ENCODE measurements at places on chromosomes 7 and 10. TPM values are rescaled to one million over a fixed set of nuclear protein-coding genes. Genes with fewer than 3 reads are reported as not detected.

DNA sequence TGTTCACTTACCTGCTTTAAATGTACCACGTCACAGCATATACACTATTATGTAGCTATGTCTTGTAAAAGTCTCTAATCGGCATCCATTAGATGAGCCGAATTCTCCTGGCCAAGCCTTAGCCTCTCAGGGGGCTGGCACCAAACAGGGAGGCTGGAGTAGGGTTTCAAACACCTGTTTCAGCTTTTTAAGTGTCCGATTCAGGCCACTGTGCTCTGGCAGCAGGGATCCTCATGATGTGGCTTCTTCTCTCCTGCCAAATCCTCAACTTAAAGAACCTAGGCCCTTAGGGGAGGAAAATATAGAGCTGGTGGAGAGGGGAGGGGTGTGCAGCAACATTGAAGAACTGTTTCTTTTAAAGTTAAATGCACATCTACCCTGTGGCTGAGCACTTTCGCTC, 68.5 kb upstream of the NFKB2 start:
- no peaks in the 10 kb centered on the region for H3K36me3 ChIP-seq
- H3K27ac ChIP-seq, result no peak overlapping the region
- H3K4me3 ChIP-seq, result no peak overlapping the region
- H3K4me1 ChIP-seq, result no peaks in the 10 kb centered on the region

DNA sequence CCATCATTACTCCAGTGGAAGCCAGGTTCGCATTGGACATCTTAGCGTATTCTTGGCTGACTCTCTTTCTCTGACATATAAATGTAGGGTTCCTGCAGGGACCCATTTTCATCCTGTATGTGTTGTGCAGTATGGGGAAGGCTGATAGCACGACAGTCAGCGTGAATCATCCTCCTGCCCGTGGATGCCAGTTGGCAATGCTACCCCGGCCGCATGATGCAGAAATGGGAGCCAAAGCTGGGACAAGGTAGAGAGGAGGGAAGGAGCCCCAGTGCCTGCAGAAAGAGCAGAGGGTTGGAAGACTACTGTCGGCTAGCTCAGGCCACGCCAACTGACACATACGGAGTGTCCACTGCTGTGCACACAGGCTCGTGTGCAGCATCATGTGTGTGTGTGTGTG, 251.6 kb downstream of the SKAP2 start:
- no peak overlapping the region for H3K27ac ChIP-seq
- H3K4me3 ChIP-seq, result no peak overlapping the region
- no peak for DNase-seq
- H3K4me1 ChIP-seq, result no peaks in the 10 kb centered on the region

GRCh38 chr7:28596245-28596935, 184.1 kb downstream of the CREB5 start:
- no peaks in the 10 kb centered on the region for H3K4me1 ChIP-seq
- DNase-seq, result no peak
- H3K27me3 ChIP-seq, result peaks cover 3% of the 10 kb centered on the region
- no peak overlapping the region for H3K27ac ChIP-seq
- H3K4me3 ChIP-seq, result no peak overlapping the region

DNA sequence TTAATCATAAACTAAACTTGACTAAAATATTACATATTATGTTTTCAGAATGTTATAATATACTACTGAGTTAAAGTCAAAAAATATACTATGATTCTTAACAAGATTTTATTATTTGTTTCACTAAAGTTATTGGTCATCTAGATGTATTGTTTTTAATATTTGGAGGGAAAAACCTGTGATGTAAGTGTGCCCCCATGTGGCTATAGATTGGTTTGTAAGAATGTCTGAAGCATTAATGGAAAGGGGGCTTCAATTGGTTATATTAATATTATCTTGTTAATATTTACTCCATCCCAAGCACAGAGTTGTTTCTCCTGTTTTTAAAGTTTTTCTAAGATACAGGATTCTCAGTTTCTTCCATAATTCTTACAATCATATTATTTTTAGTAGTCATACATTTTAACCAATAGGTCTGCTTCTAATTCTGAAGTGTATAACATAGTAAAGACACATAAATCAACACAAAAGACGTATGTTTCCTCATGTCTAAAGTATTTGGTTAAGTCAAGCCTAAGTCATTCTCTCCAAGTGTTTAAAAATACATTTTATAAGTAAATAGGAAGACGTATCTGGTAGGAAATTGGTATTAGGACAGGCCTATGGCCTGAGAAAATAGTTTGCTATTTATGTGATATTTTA, 58.0 kb downstream of the GNAT3 start:
- no peaks in the 10 kb centered on the region for H3K27me3 ChIP-seq
- no peak for DNase-seq
- H3K4me3 ChIP-seq, result no peak overlapping the region
- no peaks in the 10 kb centered on the region for H3K36me3 ChIP-seq
- no peaks in the 10 kb centered on the region for H3K4me1 ChIP-seq
- no peak overlapping the region for H3K27ac ChIP-seq

GRCh38 chr7:17679458-17679857, 260.8 kb downstream of the SNX13 start:
- H3K27ac ChIP-seq, result no peak overlapping the region
- H3K27me3 ChIP-seq, result no peaks in the 10 kb centered on the region
- no peak for DNase-seq
- no peak overlapping the region for H3K4me3 ChIP-seq
- H3K4me1 ChIP-seq, result peaks cover 10% of the 10 kb centered on the region

GRCh38 chr7:2379821-2380450, 23.5 kb upstream of the CHST12 start:
- no peak overlapping the region for H3K27ac ChIP-seq
- H3K4me1 ChIP-seq, result no peaks in the 10 kb centered on the region
- no peak for DNase-seq
- H3K4me3 ChIP-seq, result no peak overlapping the region

- no peaks in the 10 kb centered on the region for H3K36me3 ChIP-seq
- no peaks in the 10 kb centered on the region for H3K27me3 ChIP-seq
- H3K27ac ChIP-seq, result no peak overlapping the region
- DNase-seq, result no peak
Observed at GRCh38 chr10:5500162-5500670, 846 bp upstream of the CALML5 start.

DNA sequence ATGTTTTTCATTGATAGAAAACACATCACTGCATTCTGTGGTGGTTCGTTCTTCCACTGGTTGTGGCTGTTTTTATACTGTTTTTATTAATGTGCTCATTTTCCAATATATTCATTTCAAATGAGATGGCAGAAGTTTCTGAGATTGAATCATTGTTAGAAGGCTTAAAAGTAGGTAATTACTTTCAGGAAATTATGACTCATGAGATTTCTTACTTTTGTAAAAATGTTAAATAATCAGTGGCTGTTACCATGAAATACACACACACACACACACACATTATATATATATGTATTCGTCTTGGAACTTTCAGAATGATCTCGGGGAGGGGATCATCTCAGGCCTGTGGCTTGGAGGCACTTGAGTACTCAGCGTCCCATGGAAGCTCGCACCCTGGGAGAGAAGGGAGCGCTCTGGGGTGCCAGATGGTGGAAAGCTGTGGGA, 66.1 kb downstream of the ZMYND11 start:
- H3K4me3 ChIP-seq, result no peak overlapping the region
- no peak for DNase-seq
- H3K36me3 ChIP-seq, result no peaks in the 10 kb centered on the region
- no peaks in the 10 kb centered on the region for H3K27me3 ChIP-seq
- no peaks in the 10 kb centered on the region for H3K4me1 ChIP-seq

DNA sequence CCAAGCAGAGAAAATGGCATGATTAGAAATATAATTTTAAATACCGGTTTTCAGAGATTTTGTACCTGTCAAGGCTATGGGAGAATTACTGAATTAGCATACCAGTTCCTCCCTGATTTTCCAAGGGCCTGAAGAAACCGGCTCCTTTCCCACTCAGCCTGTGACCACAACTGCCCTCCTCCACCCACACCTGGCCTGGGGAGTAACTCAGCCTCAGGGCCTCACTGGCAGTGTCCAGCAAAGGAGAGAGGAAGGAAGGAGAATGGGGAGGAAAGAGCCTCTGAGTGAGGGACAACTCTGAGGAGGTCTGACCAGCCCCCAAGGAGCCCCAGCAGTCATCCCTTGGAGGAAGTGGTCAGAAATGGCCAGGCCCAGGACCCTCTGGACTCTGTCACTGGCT, 98.0 kb upstream of the LYZL2 start:
- no peak overlapping the region for H3K4me3 ChIP-seq
- H3K36me3 ChIP-seq, result no peaks in the 10 kb centered on the region
- no peaks in the 10 kb centered on the region for H3K4me1 ChIP-seq
- H3K27ac ChIP-seq, result no peak overlapping the region

DNA sequence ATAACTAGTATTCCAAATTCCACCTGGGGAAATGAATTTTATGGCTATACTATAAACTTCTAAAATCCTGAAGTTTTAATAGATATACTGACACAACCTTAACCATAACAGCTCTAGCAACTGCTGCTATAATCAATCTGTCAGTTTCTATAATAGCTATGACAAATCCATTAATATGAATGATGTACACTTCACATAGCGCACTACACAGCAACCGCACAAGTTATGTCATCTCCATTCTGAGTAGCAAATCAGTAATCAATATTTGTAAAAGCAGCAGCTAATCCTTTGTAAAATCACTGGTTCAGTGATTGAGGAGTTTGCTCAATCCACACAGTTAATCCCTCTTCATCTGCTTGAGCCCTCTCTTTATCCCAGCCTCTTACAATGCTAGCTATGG, 105.3 kb downstream of the SKAP2 start:
- DNase-seq, result no peak
- H3K27me3 ChIP-seq, result no peaks in the 10 kb centered on the region
- H3K4me1 ChIP-seq, result no peaks in the 10 kb centered on the region
- H3K4me3 ChIP-seq, result no peak overlapping the region
- no peaks in the 10 kb centered on the region for H3K36me3 ChIP-seq

Gene UPK3BL2
- 14.4 TPM for total RNA-seq
